Posterior cingulate gyrus (tissue), 11 donors: ENCODE measurements at places on chromosomes 3 and 15.

- no peak for DNase-seq
These were observed 755 bp downstream of the PDE8A start for GRCh38 chr15:84982301-84982920.

- no peak for DNase-seq
These were observed 192.7 kb downstream of the ZNF621 start for GRCh38 chr3:40717471-40717870.

DNA sequence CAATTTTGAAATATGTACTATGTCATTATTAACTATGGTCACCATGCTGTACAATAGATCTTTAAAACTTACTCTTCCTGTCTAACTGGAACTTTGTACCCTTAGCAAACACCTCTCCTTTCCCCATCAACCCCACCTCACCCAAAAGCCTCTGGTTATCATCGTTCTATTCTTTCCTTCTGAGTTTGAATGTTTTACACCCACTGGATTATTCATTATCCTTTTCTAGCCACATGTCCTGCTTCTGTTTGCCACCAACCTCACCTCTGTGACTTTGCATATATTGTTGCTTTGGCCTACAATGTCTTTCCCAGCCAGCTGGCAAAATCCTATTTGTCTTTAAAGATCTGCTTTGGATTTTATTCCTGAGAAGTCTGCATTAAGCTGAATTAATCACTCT is 102.6 kb upstream of the TSPAN3 start:
- DNase-seq, result no peak

GRCh38 chr3:116384717-116385116 is 60.6 kb downstream of the LSAMP start:
- DNase-seq, result no peak

GRCh38 chr3:39205131-39205530 is 12.7 kb upstream of the XIRP1 start:
- no peak for DNase-seq

- DNase-seq, result no peak
These were observed 361.0 kb downstream of the TAFA4 start for GRCh38 chr3:68571321-68571720.

- DNase-seq, result no peak
These were observed 1.7 kb upstream of the CLN6 start for GRCh38 chr15:68231102-68231818.

- no peak for DNase-seq
These were observed 54.3 kb upstream of the SEC61A1 start for GRCh38 chr3:127997961-127998360.

- DNase-seq, result no peak
These were observed 241.5 kb upstream of the WNT5A start for GRCh38 chr3:55728461-55729100.

GRCh38 chr15:75407083-75407482 is 38.7 kb upstream of the MAN2C1 start:
- no peak for DNase-seq

GRCh38 chr3:18012436-18012835 is 270.0 kb upstream of the TBC1D5 start:
- DNase-seq, result no peak

- no peak for DNase-seq
These were observed 7.4 kb upstream of the MBNL1 start for GRCh38 chr3:152261329-152261728.
